CD4-positive, alpha-beta T cell treated with Interleukin-1 beta for 1 hour (primary cell): ENCODE measurements at places on chromosomes 5 and 9.

DNA sequence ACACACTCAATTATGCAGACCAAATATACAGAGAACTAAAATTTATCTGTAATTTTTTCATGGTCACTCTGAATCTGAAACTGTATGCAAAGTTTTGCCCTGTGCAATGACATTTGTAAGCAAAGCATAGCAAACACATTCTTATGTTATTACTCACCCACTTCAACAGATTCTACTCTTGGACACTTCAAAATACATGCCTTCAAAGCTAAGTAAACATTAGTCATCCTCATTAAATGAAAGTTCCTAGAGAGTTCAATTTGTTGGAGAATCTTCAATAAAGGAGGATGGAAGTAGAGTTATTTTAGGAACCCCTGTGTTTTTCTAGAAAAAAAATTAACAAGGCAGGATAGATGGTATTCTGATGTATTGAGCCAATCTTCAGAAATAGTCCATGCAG is 639.7 kb upstream of the C9orf72 start:
- DNase-seq, result no peak

DNA sequence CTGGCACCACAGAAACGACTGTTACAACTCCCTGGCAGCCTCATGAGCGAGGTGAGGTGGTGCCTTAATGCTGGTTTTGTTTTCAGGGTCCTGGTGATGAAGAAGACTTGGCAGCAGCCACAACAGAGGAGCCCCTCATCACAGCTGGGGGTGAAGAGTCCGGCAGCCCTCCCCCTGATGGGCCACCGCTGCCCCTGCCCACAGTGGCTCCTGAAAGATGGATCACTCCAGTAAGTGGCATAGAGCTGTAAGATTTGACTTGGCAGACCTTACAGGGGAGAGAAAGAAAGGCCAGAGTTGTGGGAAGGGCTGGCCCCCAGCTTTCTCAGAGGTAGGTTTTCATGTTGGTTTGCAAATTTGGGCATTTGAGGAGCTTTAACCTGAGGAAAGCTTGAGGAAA is 72.2 kb downstream of the COL15A1 start:
- DNase-seq, result no peak

DNA sequence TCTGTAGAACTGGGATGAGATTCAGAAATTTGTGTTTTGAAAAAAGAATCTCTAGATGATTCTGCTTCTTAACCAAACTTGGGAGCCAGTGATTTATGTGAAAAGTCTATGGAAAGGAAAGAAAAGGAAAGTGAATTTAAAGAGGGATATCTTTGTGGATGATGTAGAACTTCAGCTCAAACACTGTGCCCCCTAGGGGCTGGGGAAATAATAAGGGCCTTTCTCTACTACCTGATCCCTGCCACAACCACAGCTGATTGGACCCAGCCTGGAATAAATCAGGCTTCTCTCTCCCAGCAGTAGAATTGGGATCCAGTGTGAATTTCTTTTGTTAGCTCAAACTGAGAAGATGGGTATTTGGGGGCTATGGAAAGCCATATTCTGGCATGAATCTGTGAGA is 155.0 kb downstream of the PRELID2 start:
- DNase-seq, result no peak

- no peak for DNase-seq
Observed at GRCh38 chr5:360257-361027, 38.9 kb downstream of the AHRR start.

GRCh38 chr5:134240421-134240962 is 14.6 kb upstream of the PPP2CA start:
- no peak for DNase-seq

- no peak for DNase-seq
Observed at GRCh38 chr5:131997026-131997726, 14.3 kb downstream of the ACSL6 start.

- no peak for DNase-seq
Observed at GRCh38 chr9:92971776-92972175, 24.5 kb downstream of the FGD3 start.

DNA sequence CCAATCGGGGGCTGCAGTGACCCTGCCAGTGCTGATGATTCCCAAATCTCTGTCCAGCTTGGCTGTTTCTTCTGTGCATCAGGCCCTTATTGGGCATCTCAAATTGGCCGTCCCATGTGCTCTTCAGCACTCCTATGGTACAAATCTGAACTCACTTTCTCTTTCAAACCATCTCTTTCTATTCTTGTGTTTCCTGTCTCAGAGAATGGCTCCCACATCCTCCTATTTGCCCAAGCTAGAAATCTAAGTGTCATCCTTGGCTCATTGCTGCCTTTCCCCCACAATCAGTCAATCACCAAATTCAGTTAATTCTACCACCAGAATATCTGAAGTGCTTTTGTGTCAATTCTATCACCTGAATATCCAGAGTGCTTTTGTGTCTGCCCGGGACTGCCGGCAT is 336.6 kb downstream of the CWC27 start:
- DNase-seq, result no peak

DNA sequence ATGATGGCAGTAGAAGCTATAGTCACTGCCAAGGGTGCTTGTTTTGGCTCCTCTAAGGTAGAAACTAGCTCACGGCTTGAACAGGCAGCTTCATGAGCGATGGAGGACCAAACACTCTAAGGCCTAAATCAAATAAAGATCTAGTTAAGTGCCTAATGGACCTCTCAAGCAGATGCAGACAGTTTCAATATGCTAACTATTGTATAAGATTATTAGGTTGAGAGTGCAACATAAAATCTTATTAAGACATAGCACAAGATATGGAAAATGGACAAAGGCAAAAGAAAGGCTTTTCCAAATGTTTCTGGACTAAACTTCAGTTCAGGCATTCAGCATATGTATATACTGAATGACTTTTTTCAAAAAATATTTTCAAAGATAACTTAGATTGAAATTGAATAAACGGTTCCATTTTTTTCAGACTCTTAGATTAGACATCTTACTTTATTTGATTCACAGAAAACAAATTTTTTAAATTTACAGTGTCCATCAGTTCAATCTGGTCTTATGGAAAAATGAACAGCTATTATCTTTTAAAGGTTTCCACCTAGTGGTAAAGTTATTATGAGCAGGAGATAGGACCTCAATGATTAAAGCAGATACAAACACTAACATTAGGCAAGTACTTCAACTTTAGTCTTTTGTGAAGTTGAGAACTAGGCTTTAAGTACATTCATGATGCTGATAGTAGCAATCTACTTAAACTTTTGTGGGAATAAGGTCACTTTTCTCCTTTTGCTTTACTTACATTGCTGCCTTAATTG is 1167.7 kb downstream of the MAT2B start:
- no peak for DNase-seq

DNA sequence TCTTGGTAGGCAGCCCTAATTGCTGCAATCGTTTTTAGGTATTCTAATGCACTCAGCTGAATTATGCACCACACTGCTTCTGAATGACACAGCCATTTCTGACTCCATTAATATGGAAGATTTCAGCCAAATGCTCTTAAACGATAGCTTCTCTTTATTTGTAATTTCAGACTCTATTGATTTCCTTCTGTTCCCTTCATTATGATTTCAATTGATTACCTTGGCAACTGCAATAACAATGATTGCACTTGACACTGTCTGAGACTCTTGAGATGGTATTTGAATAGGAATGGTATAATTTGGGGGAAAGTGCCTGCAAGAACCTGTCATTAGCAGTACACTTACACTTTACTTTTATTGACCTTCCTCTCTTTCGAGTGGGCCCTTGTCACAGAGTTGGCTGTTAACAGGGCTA is 296.1 kb upstream of the DMAC1 start:
- DNase-seq, result no peak

DNA sequence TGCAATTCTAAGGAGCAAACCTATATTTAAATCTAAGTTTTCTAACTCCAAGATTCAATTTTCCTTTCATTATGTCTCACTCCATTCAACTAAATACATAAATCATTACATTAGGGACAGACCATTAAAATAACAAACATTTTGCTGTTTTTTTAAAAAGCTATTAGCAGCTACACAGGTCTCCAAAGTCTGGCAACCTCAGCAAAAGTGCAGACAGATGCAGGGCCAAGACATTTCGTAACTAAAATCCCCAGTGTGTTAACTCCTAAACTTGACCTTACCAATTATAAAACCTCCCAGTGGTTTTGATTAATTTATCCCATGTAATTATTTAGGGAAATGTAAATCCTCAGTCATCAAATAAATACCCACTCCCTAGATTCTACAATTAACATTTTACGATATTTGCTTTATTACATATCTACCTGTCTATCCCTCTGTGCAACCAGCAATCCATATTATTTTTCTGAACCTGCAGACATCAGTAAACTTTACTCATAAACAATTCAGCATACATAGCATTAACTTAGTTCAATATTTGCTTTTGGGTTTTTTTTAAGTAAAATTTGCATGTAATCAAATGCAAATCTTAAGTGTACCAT is 64.7 kb downstream of the RGS7BP start:
- DNase-seq, result no peak

DNA sequence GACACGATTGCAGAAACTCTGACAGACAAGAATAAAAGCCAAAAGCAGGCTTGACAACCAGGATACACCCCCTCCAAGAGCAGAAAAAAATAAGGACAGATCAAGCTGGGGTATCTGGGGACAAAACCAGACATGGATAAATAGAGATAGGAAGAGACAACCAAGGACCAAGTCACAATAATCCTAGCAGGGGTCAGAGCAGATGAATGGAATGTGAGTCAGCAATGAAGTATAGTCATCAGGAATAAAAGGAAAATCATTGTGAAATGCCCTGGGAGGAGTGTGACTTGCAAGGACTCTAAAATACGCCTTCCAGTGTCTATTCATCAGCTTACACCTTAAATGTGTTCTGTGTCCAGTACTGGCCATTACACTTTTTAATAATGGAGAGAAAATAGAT is 206.8 kb downstream of the CAAP1 start:
- no peak for DNase-seq

DNA sequence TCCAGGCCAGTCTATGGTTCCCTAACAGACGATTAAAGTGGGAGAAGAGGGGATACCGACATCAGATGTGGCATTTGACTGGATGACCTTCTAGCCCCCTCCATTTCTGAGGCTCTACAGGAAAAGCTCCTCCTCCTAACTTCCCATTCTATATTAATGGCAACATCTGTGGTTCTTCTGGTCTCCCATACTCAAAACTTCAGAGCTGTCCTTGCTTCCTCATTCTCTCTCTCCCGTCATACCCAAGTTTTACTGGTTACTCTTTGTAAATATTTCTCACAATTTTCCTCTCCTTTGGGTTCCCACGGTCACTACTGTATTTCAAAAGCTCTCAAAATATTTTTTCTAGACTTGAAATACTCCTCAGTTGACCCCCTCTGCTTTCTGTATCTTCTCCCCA is 36.0 kb upstream of the IL7R start:
- DNase-seq, result no peak

- DNase-seq, result no peak
Observed at GRCh38 chr5:43780586-43780985, 177.6 kb downstream of the NNT start.

- no peak for DNase-seq
Observed at GRCh38 chr5:113520429-113520828, 6.9 kb downstream of the YTHDC2 start.

- DNase-seq, result no peak
Observed at GRCh38 chr9:21102305-21102704, 24.6 kb upstream of the IFNB1 start.
